ENCODE measurements at places on chromosomes 4 and X.

DNA sequence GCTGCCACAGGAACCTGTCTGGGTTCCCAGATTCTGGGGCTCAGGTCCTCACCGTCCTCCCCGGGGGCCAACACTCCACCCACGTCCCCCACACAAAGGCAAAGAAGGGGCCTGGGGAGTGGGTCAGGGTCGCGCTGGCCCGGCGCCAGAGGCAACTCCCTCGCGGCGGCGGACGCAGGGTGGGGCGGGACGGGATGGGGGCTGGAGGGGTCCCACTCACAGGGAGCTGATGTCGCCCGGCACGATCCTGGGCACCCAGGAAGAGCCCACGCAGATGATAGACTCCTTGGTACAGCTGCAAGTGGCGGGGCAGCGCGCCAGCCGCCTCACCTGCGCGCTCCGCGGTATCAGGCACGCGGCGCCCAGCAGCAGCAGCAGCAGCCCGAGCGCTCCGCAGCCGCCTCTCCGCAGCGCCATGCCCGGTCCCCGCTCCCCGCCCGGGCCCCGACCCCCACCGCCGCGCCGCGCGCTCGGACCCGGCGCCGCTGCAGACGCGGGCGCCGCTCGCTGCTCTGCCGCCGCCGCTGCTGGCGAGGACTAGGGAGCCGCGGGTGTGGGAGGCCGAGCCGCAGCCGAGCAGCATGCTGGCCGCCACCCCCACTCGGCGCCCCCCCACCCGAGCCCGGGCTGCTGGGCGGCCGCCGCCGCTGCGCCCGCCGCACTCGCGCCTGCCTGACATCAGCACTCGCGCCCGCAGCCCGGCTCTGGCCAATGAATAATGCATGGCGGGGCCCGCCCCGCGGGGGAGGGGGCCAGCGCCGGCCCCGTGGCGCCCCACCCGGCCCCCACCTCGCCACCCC lies at the start of gene LGI2:
Gene LGI2 (minus strand): TSS at position 670 of the 800 bp plus-strand sequence. CDS start 253 bp downstream, at position 417.
- DNase-seq, result peak; percentile 60

DNA sequence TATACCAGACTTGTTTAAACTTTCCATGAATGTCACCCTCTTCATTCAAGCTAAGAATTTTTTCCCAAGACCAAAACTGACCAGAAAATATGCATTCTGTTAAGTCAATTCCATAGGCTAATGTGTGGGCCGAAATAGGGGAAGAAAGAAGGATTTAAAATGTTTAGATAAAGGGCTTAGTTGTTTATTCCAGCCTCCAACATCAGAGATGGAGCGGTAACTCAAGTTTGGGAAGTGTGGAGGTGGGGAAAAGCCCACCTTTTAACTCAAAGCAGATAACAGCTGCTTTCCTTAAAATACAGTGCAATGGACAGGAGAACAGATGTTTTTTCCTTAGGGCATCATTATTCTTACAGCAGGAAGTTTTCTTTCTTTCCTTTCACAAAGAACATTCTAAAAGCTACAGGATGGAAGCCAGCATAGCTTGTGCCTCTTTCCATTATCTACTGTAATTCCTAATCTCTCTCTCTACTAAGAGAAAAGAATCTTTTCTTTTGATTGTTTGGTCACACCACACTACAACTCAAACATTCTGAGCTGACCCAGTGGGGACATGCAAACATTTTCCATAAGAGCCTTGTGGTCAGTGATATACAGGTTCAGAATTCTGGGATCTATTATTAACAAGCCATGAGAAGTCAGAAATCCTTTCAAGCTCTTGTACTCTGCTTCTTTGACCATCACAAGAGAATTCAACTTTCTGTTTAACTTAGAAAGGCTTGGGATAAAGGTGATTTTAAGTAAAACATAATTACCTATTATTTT lies 101.6 kb downstream of the PDE5A start:
- peak; percentile 19 for DNase-seq

- no peak for DNase-seq
Measured at GRCh38 chr4:183903021-183903760, 1.9 kb upstream of the STOX2 start.

- DNase-seq, result peak; percentile 6
Measured at GRCh38 chrX:153642051-153642654, 4.8 kb upstream of the DUSP9 start.

- DNase-seq, result no peak
Measured at GRCh38 chr4:96698831-96699230, 858.9 kb downstream of the PDHA2 start.
